ENCODE measurements at places on chromosomes 7 and 10.

GRCh38 chr10:97279121-97279815 is 13.2 kb downstream of the ARHGAP19 start:
- no peak for DNase-seq

DNA sequence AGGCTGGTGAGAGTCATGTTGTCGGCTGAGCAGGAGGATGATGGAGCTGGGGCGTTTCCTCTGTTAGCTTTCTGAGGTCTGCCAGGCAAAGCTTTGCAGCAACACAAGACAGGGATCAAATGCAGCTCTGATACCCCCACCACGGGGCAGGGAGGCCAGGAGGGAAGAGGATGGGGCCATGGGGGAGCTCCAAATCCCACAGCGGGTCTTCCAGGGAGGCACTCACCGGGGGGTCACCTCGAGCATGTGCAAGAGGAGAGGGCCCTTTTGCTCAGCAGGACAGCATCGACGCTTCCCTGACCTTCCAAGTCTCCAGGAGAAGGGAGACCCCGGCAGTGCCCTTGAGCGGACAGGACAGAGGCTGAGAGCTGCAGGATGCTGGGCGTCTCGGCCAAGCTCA is 127.5 kb downstream of the WDR37 start:
- no peak for DNase-seq

- no peak for DNase-seq
These were observed 1.5 kb downstream of the SFRP5 start for GRCh38 chr10:97770255-97770654.

GRCh38 chr10:67612577-67613537 is 83.1 kb downstream of the CTNNA3 start:
- no peak for DNase-seq

DNA sequence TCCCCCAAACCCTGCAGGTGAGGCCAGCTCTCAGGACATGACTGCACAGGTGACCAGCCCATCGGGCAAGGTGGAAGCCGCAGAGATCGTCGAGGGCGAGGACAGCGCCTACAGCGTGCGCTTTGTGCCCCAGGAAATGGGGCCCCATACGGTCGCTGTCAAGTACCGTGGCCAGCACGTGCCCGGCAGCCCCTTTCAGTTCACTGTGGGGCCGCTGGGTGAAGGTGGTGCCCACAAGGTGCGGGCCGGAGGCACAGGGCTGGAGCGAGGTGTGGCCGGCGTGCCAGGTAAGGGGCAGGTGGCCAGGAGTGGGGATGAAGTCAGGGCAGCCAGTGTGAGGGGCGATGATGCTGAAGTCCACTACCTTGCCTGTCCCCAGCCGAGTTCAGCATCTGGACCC is 8.3 kb upstream of the ATP6V1F start:
- DNase-seq: no peak

- no peak for DNase-seq
These were observed 21.6 kb upstream of the FAM13C start for GRCh38 chr10:59383908-59384307.

DNA sequence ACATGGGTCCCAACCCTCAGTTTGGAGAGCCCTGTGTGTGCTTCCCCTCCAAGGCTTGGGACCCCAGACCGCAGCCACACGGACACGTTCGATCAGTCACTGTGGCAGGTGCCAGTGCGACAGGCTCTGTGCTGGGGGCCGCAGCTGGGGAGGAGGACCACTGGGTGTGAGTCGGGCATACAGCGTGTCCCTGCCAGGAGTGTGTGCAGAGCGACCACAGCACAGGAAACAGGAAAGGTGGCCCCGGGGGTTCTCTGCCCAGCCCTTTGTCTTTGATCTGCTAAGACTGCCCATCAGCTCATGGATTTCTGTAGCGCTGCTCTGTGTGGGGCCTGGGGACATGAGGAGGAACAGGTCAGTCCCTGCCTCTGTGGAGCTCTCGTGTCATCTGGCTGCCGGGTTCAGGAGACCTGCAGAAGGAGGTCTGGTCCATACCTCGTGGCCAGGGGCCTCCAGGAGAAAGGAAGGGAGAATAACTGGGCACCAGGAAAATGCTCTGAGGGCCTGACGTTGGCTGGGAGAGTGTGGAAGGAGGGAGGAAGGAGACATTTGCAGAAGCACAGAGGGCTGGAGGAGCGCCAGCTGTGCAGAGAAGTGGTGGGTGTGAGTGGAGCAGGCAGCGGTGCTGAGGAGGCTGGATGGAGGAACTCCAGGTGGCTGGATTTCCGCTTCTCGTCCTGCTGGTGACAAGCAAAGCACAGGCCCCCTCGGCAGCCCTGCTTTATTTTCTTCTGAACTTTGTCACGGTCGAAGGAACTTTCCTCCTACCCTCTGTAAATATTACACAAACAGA is 4.1 kb downstream of the NUDT1 start:
- DNase-seq: no peak

DNA sequence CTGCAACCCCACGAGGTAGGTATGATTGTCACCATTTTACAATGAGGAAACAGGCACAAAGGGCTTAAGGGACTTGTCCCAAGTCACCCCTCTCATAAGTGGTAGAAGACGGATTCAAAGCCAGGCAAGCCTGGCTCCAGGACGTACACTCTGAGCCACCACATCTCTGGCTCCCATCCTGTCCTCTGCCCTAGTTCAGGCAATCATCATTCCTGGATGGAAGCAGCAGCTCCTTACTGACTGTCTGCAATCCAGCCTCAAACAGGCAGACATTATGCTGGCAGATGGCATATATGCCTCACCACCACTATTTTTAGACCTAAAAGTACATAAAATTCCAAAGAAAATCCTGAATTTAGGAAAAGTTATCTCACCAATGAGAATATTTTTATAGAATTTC is 100.7 kb downstream of the USP6NL start:
- no peak for DNase-seq

DNA sequence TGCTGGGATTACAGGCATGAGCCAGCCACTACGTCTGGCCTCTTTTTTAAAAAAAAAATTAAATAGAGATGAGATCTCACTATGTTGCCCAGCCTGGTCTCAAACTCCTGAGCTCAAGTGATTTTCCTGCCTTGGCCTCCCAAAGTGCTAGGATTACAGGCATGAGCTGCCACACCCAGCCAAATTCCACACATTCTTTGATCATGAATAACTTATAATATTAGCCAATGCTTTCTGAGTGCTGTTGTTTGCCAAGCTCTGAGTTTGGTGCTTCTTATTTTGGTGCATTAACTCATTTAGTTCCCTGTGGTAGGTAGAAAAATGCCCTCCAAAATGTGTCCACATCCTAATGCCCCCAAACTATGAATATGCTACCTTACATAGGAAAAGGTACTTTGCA is 47.2 kb upstream of the MKI67 start:
- no peak for DNase-seq

GRCh38 chr7:142796501-142797390 is 26.0 kb downstream of the PRSS2 start:
- no peak for DNase-seq

DNA sequence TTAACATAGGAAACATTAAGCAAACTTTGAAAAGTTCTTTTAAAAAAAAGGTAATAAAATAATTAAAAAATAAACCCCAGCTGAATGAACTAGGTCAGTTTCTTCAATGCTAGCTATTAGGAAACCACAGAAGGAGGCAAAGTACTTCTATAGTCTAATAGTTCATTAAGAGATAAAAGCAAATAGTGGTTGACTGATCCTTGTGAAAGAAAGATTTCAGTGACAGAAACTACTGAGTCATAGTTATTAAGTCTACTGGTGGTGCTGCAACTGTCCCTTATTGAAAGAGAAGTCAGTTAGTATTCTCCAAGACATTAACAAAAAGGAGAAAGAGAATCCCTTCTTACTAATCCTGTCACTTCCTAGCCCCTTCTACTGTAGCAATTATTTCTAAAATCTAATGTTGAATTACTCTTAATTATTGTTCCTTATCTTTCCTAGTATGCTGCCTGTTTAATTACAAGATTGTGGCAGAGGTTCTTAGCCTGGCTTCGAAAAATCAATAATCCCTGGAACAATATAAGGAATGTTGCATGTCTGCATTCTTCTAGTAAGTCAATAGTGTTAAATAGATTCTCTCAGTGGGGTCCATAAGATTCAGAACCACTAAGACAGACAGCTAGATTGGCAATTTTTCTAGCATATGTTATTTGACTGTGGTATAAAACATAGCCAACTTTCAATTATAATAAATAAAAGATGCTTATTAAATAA is 18.2 kb downstream of the TCTN3 start:
- DNase-seq: no peak

- no peak for DNase-seq
These were observed 62.5 kb upstream of the RAPGEF5 start for GRCh38 chr7:22419488-22419887.

GRCh38 chr7:82624337-82624736 is 180.8 kb upstream of the CACNA2D1 start:
- no peak for DNase-seq

GRCh38 chr10:100522945-100523344 is 3.3 kb upstream of the SEC31B start:
- no peak for DNase-seq

DNA sequence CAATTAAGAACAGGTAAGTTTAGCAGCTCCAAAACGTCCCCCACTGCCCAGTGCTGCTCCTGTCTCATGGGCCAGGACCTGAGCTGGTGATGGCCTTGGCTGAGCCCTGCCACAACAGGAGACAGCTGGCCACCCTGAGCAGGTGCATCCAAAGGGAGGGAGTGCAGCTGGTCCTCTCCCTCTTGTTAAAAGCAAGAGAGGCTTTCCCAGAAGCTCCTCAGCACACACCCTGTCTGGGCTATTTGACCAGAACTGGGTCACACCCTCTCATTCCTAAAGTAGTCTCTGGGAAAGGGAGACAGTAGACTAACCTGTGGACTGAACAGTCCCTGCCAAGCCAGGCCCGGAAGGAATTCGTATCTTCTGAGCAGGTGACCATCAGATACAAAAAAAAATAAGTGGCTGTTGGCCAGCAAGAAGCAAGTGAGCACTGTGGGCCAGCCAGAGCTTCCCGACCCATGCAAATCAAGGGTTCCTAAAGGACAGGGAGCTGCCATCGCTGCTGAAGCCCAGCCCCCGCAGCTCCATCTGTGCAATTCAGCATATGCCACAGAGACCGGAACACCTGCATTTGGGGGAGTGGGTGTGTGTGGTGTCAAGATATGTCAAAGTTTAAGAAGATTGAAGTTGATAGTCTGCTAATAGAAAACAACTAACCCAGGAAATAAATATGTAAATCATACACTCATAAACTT is 2.1 kb upstream of the TMEM72 start:
- DNase-seq: no peak

DNA sequence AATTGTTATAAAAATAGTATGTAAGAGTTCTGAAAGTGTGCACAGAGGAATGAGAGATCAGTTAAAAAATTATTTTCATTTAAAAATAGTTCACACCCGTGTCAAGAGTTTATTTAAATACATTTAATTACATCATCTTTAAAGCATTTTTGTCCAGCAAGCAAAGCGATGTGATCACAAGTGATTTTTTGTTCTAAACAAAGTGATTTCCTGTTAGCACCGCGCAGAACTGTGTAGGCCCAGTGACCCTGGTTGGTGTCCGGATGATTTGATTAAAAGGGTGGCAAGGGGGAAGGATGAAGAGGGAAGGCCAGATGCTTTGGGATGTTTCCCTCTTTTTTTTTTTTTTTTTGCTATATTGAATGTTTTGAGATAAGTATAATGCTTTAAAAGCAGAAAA is 227.8 kb upstream of the PITRM1 start:
- DNase-seq: no peak

DNA sequence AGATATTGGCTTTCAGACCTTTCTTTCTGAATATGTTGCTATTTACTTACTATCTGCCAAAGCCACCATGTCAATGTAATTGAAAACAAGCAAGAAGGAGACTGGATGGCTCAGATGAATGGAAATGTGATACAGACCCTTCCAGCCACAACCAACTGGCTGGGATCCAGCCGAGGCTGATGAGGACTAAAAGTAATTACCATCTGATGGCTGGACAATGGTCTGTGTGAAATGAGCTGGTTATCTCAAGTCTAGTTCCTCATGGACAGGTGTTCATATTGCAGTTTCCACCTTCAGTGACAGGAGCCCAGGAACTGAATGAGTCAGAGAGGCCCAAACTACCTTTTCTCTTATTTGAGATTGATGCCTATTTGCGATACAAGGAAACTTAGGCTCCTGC is 267.5 kb downstream of the GATA3 start:
- DNase-seq: no peak

GRCh38 chr10:85888004-85888403 is 478.6 kb downstream of the GRID1 start:
- DNase-seq: no peak

GRCh38 chr7:129110258-129110981 is 34.1 kb upstream of the TSPAN33 start:
- no peak for DNase-seq

- DNase-seq: no peak
These were observed 35.7 kb downstream of the CCAR1 start for GRCh38 chr10:68756766-68757165.

DNA sequence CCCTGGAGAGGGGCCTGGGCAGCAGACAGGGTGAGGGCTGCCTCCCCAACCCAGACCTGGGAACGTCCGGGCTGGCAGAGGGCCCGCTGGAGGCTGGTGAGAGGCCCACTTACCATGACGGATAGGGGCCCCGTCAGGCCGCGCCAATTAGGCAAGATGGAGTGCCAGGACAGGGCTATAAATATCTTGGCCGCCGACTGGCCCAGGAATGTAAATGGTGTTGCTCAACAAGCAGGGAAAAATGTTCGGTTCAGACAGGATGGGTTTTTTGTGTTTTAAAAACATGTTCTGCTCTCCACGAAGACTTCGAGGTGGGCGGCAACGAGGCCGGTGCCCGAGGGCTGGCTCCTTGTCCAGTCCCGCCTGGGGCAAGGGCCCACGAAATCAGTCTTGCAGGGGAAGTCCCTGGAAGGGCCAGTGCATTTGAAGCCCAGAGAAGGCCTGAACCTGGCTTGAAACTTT is 35.8 kb upstream of the ELN start:
- no peak for DNase-seq

DNA sequence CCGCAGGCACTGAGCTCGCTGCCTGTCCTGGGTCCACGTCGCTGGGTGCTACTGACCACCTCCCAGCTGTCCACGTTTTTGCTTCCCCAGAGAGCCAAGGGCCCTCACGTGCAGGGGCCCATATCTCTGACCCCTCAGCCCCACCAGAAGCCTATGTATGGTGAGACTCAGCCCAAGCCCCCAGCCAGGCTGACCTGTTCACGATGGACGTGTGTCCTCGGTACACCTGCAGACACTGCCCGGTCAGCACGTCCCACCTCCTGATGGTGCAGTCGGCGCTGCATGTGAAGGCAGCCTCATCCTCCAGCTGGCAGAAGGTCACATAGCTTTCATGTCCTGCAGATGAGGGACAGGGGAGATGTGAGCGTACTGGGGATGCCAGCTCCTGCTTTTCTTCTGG is 9.9 kb downstream of the WDR86 start:
- DNase-seq: peak; percentile 12

DNA sequence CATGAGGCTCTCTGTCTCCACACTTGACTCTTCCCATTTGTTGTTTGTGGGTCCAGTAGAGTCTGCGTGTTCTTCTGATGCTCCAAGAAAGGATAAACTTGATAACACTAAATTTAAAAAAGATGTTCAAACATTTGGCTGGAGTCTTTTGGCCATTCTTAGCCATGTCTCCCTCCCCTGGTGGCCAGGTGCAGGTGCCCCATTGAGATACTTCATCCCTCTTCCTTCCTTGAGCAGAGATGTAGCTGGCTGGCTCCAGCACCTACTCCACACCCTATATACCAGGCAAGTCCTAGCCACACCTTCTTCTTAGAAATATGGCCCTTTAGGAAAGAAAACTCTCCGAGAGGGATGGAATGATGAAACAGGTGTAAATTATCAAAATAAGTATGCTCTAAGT is 103.2 kb upstream of the GJD4 start:
- DNase-seq: no peak

Data from psoas muscle (tissue), 8 donors.